ENCODE measurements at places on chromosomes 3 and 15.

DNA sequence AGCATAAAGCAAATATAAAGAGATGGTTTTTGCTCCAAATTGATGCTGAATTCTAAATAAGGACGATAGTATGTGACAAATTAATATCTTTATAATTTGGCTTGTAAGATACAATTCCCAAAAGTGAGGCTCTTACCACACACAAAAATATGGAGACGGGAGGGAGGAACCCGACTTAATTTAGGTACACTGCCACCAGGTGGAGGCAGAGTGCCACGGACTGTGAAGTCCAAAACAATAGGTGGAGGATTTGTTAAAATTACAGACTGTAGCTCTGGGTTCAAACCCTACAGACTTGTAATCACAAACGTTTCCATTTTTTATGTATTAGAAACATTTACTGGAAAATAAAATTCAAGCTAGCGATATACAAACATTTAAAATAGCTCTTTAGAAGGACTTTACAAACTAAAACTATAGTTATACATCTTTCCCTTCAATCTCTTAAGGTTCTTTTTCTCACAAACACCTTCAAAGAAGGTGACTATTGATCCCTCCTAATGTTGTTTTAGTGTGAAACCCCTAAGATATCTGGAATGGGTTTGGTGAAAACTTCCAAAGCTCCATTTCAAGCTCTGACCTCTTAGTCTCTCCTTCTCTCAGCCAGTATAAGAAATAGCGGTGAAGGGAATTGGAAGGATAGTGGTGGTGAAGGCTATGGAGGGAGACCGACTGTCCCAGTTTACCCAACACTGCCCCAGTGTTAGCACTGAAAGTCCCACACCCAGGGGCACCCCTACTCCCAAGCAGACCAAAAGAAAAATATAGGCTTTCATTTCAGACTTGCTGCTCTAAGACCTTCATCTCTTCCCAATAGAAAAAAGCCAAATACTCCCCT lies 89.7 kb downstream of the AQP9 start:
- DNase-seq = peak; percentile 84

- DNase-seq = no peak
These were observed 33.6 kb downstream of the KIF15 start for GRCh38 chr3:44795197-44795596.

GRCh38 chr3:89173546-89173945 lies 66.1 kb downstream of the EPHA3 start:
- no peak for DNase-seq

DNA sequence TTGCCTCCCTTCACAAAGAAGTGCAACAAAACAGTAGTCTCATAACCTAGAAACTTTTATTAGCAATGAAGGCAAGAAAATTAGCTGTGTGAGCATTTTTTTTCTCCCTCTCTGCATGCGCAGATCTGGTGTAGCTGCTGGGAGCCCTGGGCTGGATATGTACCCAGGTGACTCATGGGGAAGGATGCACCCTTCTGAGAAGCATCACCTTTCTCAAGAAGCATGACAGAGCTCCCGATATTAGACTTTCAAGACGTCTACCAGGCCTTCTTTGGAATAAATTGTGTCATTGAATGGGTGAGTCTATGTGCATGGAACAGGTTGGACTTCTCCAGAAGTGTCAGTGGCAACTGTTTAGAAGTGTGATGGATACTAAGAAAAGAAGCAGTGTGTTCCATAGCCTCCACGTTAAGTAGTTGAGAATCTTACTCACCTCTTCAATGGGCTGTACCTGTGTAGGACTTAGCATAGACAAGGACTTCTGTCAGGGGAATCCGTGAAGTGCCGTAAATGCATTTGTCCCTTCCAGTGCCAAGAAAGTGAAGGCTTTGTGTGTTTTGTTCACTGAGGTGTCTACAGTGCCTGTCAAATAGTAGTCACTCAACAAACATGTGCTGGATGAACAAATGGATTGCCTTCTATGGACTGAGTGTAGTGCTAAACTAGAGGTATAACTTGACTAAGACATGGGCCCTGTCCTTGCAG lies 47.7 kb upstream of the RASGRP1 start:
- DNase-seq = no peak

DNA sequence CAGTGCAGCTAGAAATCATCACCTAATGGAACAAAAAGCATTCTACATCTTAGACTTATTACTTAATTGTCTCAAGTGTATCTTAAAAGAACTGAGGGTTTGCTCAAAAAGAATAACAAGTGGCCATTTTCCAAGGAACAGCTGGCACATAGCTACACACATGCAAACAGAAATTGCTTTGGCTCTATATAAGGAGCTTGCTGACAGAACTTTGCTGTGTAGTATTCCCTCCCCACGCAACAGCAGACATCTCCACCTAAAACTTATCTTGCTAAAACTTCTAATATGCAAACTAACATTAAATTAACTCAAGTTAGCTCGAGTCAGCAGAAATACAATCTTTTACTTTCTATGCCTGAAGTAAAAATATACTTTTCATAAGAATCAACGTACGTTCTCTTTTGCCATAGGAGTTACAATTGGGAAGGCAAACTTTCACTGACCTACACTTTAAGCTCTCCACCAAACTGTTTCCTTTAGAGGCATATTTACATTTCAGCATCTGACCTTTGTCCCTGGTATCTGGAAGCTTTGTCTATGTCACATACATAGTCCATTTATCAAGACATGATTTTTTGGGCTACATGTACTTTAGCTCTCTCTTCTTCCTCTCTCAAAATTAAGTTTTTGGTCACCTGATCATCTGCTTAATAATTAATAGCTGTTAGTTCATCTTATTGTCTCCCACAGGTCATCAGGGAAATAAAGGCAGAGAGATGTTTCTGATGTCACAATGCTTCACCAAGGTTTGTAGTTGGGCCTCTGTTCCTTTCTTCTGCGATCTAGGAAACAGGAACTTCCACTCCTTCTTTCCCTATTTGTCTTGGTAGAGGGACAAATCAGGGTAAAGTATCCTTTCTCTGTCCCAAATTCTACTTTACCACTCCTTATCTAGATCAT lies 163.4 kb upstream of the AGTR1 start:
- DNase-seq = no peak

- no peak for DNase-seq
These were observed 194.0 kb downstream of the SSR3 start for GRCh38 chr3:156360963-156361362.

GRCh38 chr15:71800835-71801745 lies 9.3 kb upstream of the NR2E3 start:
- no peak for DNase-seq

DNA sequence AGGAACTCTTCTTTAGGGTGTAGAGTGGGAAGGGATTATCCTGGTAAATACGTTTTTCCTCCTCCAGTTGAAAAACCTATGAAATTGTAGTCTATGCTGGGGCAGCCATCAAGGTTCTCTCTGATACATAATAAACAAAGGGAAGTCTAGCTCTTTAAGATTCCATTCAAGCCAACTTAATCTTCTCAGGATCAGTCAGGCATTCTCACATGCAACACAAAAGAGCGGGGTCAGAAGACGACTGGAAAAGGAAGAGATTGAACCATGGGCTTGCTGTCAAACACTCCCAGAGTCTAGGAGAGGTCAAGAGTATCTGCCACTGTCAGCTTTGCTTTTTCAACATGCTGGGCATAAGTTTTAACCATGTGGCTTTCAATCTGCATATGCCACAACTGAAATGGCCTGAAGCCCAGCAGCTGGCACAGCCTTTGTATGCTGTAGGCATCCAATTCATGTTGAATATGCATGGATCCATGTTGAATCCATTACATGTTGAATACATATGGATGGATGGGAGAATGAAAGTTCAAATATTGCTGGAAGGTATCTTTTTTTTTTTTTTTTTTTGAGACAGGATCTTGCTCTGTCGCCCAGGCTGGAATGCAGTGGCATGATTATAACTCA lies 8.5 kb downstream of the TRAT1 start:
- no peak for DNase-seq
